ENCODE measurements at places on chromosomes 1 and 21.

DNA sequence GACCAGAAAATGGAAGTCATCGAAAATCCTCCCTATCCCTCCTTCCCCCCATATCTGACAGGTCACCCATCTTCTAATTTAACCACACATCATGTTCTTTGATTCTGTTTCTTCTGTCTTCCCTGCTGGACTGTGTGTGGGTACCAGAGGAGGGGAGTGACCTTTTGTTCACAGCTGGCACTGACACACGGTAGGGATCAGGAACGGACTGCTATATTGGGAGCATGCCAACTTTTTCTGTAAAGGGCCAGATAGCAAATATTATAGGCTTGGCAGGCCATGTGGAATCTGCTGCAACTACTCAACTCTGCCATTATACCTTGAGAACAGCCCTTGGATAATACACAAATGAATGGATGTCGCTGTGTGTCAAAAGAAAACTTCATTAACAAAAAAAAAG is 7.5 kb upstream of the TOMM20 start:
- no peak for DNase-seq

- no peak for DNase-seq
These were observed 326.5 kb downstream of the PDE4B start for GRCh38 chr1:66119148-66119547.

GRCh38 chr1:66271216-66271903 is 262.6 kb upstream of the SGIP1 start:
- DNase-seq: peak; percentile 94

DNA sequence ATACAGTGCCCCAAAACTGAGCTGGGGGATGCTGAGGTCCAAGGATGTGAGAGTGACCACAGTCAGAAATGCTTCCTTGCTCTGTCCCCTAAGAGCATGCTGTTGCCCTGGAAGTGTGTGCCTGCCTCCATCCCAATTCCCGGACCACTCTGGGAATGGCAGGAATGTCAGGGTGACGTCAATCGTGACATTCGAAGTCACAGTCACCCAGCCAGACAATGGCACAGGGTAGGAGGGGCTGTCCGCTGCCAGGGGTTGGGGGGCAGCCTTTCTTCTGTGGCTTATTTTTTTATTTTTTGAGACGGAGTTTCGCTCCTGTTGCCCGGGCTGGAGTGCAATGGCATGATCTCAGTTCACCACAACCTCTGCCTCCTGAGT is 22.3 kb downstream of the MEF2D start:
- no peak for DNase-seq

DNA sequence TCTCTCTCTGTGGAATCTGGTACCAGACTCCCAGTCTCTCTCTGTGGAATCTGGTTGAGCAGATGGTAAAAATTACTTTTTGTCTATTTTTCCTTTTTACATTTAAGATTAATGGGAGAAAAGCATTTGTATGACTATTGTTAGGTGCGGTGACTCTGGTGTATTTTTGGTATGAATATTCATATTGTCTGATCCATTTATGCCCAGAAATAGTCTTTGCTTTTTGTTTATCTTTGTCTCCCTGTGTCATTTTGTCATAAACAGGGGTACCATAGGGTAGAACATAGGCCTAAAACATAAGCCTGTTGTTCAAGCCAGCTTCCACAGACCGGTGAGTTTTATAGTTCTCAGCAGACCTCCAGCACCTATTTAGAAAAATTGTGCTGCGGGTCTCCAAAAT is 78.7 kb downstream of the ETS2 start:
- no peak for DNase-seq

- no peak for DNase-seq
These were observed 1518.9 kb upstream of the B3GALT2 start for GRCh38 chr1:194705123-194705854.

DNA sequence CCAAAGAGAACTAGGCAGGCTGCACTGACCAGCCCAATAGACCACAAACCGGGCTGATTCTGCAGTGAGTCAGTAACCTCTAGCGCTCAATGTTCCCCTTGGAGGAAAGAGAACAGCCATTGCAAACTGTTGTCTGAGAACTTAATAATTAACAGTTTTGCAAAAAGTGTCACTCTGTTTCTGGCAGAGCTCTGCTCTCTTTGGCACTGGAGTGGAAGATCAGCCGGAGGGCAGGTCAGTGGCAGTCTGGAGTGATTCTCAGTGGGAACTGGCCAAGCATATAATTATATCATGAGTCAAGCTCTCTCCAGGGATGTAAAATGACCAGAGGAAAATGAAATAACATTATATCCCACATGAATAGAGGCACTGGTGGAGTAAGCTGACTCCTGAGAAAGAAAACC is 238.3 kb downstream of the HLX start:
- DNase-seq: peak; percentile 77

DNA sequence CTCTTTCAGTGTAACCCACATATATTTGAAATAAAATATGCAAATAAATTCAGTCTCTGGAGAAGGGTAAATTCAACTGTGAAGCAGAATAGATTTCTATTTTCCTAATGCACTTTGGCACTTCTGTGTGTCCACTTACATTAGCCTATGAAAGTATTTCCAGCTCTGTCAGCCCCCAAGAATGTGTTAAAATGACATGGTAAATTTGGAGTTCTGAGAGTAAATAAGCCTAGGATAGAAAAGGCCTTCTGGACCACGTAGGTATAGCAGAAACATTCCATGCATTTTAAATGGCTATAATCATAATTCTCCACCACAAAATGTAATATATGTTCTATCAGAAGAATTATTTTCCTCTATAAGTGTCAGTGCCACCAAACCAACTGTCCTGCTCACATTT is 276.2 kb downstream of the NEGR1 start:
- no peak for DNase-seq

- DNase-seq: no peak
These were observed 33.9 kb downstream of the SOX13 start for GRCh38 chr1:204106825-204107224.
